ENCODE measurements at places on chromosomes 7 and 10.

GRCh38 chr10:132321726-132322125 lies 10.3 kb upstream of the LRRC27 start:
- no peak for DNase-seq

- DNase-seq, result no peak
Measured at GRCh38 chr10:22620140-22620857, 94.1 kb downstream of the PIP4K2A start.

DNA sequence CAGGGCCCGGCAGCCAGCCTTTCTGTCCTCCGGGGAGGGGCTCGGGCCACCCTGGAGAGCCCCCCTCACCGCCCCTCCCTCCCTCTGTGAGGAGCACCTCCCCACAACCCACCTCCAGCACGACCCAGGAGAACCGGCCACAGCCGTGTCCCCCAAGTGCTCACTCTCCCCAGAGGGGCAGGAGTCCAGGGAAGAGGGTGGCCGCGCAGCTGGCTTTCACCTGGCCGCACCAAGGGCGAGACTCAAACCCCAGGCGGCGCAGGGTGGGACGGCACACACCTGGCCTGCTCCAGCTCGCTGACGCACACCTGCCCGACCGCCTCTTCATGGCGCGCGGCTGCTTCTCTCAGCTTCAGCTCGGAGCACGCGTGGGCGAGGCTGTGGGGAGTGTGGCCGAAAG lies 73.4 kb downstream of the CFAP46 start:
- no peak for DNase-seq

- DNase-seq, result no peak
Measured at GRCh38 chr10:121540732-121541395, 57.4 kb downstream of the FGFR2 start.

DNA sequence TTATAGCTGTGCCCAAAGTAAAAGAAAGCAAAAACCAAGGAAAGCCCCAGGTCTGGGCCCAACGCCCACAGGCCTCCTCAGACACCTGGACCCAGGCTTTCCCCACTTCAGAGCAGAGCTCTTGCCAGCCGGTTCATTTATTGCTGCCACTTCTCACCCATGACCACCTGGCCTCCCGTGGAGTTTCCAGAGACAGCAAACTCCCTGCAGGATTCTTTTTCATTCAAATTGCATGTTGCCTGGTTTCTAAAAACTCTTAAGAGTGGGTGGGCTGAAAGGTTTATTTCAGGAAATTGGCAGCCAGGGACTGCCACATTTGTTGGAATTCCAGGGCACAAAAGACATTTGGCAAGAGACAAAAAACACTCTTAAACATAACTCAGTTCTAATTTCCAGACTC lies 4.7 kb downstream of the VOPP1 start:
- DNase-seq, result peak; percentile 46

DNA sequence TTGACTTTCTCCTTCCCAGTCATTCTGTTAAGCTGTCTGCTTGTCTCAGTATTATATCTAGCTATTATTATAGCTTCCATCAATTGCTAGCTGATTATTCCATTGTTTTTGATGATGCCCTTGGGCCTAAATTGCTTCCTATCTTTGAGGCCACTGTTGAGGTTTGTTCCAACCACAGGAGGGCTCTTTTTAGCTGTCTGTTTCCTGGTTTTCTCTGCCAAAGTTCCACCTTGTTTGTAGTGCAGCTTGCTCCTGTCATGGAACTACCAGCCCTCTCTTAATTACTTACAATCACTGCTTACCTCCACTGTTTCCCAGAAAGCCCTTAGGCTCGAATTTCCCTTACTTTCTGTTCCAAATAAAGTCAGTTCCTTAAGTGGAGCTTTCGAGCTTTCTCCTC lies 118.7 kb upstream of the SEC61G start:
- DNase-seq, result no peak

DNA sequence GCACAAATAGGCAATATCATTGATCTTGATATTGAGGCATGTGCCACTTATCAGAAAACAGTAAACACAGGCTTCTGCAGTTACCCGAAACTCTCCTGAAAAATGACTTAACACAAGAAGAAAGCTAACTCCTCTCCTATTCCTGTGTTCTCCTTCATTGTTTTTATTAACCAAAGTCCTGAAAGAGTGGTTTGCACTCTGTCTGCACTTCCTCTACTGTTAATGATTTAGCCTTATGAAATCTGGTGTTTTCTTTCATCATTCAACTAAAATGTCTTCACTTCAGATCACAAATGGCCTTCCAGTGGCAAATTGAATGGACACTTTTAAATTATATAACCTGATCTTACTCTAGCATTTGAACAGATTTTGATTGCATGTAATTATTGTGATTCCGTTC lies 630.6 kb upstream of the PHF14 start:
- DNase-seq, result no peak

DNA sequence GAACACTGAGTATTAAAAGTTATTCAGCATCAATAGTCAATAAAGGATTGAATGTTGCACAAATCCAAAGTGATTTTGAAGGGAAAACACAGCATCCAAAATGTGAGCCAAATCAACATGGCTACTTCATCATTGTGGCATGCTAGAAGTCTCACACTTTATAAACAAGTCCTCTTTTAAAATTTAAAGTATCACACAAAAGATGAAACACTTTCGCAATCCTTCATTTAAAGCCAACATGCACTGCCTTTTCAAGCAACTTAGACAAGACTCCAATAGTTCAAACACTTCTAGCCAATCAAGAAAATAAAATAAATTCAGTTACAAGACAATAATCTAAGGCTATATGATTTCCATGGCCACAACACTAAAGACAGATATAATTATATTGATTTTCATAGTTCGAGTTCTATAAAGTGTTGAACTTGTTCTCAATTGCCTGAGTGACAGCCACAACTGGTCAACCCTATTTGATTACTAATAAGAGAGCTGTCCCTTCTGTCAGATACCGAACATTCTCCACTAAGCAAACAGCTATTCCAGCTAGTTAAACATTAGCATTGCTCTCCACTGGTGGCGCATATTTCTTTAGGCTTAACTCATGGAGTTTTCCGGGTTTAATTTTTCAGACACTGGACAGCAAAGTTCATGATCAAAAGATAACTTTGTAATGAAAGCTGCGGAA lies 8.3 kb downstream of the EBF3 start:
- no peak for DNase-seq

GRCh38 chr7:501526-501925 lies 18.1 kb downstream of the PDGFA start:
- DNase-seq, result no peak

DNA sequence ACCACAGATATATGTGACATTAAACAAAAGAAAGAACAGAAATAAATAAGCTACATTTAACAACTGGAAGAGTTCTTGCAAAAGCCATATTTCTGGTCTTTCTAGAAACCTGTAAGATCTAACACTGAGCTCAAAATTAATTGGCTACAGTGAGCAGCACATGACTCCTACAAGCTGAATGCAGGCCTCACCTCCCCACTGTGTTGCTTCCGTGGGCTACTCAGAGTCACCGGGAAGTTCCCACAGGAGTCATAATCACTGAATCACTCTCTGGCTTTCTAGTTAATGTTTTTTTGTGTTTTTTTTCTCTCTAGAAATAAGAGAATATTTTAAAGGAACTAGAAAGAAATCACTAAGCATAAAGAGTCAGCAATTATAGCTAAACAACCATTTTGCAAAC lies 10.2 kb upstream of the MRPS24 start:
- no peak for DNase-seq

- DNase-seq, result no peak
Measured at GRCh38 chr7:111262293-111263116, 171.6 kb downstream of the LRRN3 start.

DNA sequence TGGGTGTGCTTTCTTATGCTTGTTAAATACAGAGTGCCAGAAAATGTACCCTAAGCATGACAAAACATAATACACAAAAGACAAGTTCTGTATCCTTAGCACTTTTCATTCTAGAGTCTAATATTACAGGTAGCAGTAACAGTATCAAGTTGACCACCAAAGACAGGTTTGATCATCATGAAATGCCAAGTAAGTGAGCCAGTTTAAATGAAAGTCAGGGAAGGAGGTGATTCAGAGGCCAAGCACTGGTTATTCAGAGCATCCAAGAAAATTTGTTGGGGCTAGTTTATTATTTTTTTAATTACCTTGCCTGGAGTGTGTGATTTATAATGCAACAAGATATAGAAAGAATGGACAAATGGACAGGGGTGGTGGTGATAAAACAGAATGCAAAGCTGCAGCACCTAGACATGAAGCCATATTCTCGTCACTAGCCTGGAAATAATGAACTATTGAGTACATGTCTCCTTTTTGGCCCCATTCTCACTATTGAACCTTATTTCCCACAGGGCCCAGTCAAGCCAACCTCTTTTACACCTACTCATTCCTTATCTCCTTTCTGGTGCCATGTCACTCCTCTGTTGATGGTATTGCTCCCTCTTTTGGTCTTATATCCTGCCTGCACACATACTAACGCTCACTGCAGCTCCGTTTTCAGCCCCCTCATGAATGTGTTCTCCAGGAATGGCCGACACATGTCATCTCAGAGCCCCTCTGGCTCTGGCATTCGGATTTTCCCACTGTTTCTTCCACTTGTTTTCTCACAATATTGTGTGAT lies 78.6 kb upstream of the GLCCI1 start:
- DNase-seq, result no peak

- DNase-seq, result peak; percentile 71
Measured at GRCh38 chr7:5143935-5144903, 45.8 kb upstream of the WIPI2 start.

Measured in B cell (primary cell).